ENCODE measurements at places on chromosomes 7 and 10. TPM values are rescaled to one million over a fixed set of nuclear protein-coding genes. Genes with fewer than 3 reads are reported as not detected.

Gene OGA
- total RNA-seq = 92.6 TPM

GRCh38 chr7:110704225-110704624 is 386.7 kb upstream of the LRRN3 start:
- no peak for DNase-seq

DNA sequence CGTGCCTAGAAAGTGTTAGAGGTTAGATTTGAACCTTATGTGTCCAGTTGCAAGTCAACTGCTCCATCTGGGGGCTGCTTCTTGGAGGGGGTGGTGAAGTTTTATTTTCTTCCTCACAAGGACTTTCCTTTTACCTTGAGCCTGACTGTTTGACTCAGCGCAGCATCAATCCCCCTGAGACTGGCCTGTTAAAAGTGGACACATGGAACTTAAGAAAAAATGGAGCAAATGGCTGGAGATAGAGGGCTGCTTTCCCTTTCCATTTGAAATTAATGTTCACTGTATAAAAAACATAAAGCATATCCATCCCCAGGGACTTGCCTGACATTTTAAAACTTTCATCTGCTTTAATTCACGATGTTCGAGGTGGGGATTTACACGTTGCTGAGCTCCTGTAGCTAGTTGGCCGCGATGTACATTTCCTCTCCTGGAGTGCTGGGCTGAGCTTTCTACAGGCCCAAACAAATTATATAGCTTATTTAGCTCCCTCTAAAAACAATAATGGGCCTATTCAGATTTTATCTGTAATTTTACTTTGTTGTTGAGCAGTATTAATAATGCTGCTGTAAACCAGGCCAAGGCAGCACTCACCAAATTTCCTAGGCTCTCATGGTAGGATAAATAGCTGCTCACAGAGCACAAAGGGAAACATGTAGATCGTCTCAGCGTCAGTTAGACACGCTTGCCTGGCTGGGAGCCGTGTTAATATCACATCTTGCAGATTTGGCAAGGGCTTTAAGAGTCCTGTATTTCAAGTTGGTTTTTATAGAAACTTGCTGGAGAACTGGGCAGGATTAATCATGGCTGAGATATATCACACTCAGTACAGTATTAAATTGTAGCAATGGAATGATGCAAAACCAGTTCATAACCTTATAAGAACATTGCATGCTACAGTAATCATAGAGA is 251.5 kb downstream of the LRMDA start:
- DNase-seq = no peak

DNA sequence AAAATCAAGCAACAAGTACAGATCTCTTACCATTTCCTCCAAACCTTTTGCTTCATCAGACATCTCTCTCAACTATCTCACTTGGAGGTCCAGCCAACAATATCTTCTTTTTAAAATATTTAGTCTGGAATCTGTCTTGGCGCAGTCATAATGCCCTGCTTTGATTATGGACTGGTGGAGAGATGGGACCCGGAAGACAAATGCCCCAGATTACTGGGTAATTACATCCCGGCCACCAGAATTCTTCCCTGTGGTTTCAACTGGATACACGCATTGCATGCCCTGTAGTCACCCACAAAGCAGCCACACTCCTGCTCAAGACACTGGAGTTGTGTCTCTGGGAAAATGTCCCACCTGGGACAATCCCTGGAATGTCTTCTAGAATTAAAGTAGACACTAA is 65.5 kb downstream of the BPGM start:
- no peak for DNase-seq
